ENCODE measurements at places on chromosomes 3 and 15.

DNA sequence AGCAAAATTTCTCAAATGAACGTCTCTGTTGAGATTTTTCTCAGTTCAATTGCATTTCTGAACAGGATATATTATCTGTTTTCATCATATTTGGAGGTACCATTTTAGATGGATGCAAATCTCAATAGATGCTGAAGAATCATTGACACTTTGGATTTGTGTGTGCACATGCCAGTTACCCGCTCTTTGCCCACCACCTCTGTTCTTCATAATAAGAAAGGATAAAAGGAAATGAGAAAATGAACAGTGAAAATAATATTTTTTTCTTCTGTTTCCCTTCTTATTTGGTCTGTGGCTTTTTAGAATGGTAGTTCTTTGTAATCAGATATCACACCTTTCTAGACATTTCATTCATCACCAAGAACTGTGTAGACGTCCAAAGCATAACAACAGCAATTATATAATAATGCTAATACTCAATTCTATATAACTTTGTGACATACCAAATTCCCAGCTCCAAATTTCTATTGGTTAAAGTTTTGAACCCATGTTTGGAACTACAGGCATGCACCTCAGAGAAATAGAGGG lies 256.7 kb upstream of the SATB1 start:
- DNase-seq, result no peak

DNA sequence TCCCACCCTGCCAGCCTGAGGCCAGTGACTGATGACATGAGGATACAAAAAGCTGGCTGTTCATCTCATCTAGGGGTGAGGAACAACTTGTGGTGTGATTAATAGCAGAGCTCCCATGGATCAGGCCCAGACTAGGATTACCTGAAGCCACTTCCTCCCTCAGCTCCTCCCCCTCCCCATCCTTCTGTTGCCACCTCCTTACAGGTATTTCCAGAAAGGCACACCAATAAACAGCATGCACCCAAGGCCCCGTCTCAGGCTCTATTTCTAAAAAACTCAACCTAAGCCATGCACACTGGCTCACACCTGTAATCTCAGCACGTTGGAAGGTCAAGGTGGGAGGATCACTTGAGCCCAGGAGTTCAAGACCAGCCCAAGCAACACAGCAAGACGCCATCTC lies 54.1 kb downstream of the SRGAP3 start:
- no peak for DNase-seq

GRCh38 chr15:40439960-40440742 lies 602 bp upstream of the BAHD1 start:
- DNase-seq, result no peak

DNA sequence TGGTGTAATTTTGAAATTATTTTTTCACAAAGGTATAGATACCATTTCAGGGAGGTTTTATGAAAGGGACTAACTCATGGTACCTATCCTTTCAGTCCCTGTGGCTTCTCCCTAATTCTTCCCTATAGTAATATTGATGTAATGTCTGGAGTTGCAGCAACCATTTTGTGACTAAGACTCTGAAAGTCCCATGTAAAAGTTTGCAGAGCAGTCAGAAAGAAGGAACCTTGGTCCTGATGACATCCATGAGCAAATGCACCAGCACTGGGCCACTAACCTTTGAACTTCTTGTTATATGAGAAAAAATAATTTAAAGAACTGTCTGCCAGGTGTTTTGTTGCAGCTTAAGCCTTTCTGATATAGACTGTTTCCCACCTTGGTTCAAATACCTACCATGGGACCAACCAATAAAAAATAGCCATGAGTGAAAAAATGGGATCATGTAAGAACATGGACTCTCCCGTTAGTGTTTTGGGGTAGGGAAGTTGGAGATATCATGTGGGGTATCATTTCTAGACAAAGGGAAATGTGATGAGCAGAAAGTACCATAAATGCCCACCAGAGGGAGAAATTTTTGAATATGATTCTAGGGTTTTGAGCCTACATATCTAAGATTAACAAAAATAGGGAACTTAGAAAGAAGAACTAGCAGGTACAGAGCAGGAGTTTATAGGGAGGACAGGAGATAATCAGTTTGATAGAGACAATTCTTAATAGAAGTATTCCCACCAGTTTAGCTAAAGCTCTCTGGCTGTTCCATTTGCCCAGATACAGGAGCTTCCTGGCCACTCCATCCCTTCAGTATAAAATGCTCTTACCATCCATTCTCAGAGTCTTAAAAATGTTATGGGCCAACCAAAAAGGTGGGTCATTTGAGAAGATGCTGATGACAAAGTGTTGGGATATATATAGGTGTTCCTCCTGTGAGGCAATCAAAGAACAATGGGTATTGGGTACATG lies 3.4 kb upstream of the CPOX start:
- no peak for DNase-seq

- DNase-seq, result no peak
These were observed 32.3 kb downstream of the ACAP2 start for GRCh38 chr3:195410546-195410945.

- no peak for DNase-seq
These were observed 97.0 kb downstream of the IGF2BP2 start for GRCh38 chr3:185727873-185728272.

DNA sequence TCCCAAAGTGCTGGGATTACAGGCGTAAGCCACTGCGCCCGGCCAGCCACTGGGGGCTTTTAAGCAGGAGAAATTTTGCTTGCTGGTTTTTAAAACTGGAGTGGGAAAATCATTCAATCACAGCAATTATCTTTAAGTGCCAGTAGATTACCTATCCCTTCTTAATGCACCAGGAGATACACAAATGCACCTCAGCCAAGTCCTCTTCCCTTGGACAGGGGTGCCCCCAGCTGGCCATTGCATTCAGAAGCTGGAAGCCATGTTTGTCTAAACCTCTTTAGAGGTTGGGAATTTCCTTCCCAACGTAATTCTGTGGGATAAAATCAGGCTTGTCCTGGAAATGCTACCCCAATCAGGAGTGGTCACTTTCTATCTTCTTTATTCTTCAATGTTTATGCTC lies 26.6 kb downstream of the MIX23 start:
- no peak for DNase-seq

- no peak for DNase-seq
These were observed 30.5 kb upstream of the NR1I2 start for GRCh38 chr3:119751423-119751822.

GRCh38 chr3:187044867-187045552 lies 94.3 kb downstream of the RPL39L start:
- DNase-seq, result no peak

- DNase-seq, result no peak
These were observed 259.3 kb downstream of the MAGI1 start for GRCh38 chr3:65779390-65779789.

DNA sequence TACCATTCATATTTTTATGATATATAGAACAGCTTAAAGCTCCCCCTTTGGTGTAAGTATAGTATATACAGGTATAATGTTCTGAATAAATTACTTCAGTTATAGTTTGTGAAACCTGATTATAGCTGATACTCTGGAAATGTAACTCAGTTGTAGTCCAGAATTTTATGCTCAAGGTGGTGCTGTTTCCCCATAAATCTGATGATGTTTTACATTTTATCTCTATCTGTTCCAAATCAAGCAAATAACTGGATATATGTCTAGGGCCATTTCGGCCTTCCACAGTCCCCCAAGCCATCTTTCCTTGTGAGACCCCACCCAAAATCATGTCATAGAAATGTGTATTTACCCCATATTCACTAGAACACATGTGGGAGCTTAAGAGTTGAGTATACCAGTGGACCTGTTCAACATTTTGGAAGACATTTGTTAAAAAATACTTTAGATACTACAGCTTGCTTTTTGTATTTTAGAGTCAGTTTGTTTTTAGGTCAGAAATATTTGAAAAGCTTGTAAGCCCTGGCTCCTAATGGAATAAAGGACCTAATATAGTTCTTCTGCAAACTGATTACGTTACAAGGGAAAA lies 107.1 kb downstream of the ATG7 start:
- DNase-seq, result no peak

GRCh38 chr3:171346019-171346418 lies 114.2 kb downstream of the TNIK start:
- DNase-seq, result no peak

- no peak for DNase-seq
These were observed 27.4 kb downstream of the SEC22A start for GRCh38 chr3:123229145-123229544.

- DNase-seq, result no peak
These were observed 570.9 kb upstream of the IL12A start for GRCh38 chr3:159417761-159418160.

GRCh38 chr3:61979638-61980037 lies 393.7 kb downstream of the FEZF2 start:
- no peak for DNase-seq

GRCh38 chr3:13894096-13894806 lies 14.4 kb upstream of the WNT7A start:
- no peak for DNase-seq

- DNase-seq, result peak; percentile 63
These were observed 4.2 kb downstream of the ACOX2 start for GRCh38 chr3:58532794-58533220.

GRCh38 chr3:148601766-148602685 lies 95.7 kb upstream of the AGTR1 start:
- DNase-seq, result no peak

GRCh38 chr3:150286390-150287147 lies 121.5 kb upstream of the TSC22D2 start:
- no peak for DNase-seq

DNA sequence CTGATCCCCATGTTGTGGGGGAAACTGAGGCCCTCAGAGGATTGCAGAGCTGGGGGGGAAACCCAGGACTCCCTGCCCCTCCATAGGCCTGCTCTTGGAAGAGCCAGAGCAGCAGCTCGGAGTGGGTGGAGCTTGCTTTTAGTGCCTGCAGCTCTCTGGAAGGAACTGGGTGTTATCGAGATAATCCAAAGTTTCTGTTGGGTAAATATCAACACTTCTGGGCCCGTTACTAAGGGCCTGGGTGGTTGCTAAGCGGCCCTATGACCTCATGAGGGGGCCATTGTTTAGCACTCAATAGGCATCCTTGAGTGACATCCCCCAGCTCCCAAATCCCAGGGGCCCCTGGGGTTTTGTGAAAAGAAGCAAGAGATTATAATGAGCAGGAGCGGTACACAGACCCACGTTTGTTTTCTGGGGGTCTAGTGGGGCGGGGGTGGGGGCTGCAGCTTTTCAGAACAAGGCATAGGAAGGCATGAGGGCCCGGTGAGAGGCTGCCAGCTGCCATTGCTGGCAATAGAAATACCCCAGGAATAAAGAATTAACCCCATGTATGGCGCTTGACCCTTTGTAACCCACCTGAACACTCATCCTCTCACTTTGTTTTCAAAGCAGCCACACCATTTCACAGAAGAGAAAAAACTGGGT lies 48.3 kb upstream of the ATP2B2 start:
- DNase-seq, result no peak

DNA sequence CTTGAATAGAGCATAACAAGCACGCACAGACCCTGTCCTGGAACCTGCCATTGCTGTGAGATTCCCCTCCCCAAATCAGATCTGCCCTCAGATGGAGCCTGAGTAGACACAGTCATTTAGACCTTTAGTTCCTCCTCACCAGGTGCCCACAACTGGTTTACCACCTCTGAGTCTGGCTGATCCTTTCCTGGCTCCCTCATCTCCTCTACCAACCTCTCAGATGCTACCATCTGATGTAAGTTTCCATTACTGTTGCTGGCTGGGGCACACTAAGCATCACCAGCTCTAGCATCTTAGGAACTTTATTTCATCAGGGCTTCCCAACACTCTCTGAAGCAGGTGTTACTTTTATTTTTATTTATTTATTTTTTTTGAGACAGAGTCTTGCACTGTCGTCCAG lies 288.3 kb downstream of the TLE3 start:
- DNase-seq, result no peak

GRCh38 chr3:66827726-66828125 lies 170.4 kb upstream of the KBTBD8 start:
- DNase-seq, result no peak

- no peak for DNase-seq
These were observed 17.5 kb upstream of the PPIB start for GRCh38 chr15:64180235-64180824.

DNA sequence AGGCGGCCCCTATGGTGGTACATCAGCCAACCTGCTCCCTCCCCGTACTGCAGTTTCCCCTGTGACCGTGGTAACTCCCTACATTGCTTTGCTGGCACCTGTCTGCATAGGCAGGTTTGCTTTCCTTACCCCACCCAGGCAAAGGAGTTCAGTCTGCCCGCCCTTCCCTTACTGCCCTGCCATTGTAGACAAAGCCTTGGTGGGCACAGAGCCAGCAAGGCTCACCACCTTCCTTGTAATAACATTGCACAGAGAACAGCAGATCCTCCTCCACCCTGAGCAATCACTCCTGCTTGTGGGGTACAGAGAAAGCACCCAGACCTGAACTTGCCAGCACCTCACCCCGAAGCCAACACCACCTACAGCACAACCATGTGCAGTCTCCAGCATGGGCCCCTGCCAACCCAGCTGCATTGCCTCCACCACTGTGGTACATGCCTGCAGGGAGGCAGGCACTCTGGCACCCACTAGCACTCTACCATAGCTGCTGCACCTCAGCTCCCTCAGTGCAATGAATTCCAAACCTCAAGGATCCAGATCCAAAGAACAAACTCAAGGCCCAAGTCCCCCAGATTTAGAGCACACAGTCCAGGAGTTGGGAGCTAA lies 192.7 kb upstream of the KCNMB2 start:
- no peak for DNase-seq

- no peak for DNase-seq
These were observed 45.6 kb downstream of the UMPS start for GRCh38 chr3:124775877-124776276.

DNA sequence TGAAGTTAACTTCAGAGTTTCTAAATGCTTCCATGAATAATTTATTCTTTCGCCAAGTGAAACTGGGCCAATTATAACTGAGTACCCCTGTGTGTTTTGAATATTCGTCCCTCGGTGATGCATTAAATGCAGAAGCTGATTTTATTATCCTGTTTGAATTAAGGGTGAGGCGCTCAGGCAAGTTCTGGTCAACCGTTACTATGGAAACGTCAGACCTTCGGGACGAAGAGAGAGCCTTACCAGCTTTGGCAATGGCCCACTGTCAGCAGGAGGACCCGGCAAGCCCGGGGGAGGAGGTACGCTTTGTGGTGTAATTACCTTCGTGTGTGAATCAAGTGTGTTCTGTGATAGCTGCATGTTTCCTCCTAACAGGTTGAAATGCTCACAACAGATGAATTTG lies 239.8 kb downstream of the ITPR1 start:
- no peak for DNase-seq

DNA sequence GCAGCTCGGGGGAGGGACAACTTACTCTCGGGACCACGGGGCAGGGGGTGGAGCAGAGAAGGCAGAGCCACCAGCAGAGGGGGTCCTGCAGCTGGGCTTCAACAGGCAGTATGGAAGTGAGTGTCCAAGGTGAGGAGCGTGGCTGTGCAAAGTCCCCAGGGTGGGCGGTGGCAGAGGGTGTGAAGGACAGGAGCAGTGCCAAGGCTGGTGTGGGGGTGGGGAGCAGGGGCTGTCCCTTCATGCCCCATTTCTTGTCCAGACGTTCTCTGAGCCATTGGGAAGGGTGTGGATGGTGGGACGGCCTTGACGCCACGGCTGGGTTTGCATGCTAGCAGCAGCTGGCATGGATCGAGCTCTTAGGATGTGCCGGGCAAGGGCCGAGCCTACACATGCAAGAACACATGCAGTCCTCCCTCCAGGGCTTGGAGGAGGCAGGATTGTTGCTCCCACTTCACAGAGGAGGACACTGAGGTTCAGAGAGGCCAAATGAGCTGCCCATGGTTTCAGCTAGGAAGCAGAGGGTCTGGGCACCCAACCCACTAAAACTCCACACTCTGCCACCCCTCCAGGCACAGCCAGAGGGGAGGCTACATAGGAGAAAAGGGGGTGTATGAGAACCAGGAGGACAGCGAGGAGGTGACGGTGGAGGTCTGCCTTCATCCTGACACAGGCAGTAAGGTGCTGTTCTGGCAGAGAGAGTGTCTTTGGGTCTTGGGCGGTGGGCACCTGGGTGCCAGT lies 93.6 kb downstream of the TBC1D2B start:
- no peak for DNase-seq
